Urinary bladder (tissue), 4 donors: ENCODE measurements at places on chromosomes 12 and 14. TPM values are rescaled to one million over a fixed set of nuclear protein-coding genes. Genes with fewer than 3 reads are reported as not detected.

GRCh38 chr12:90915353-90915752 is 39.6 kb downstream of the CCER1 start:
- no peak for DNase-seq

DNA sequence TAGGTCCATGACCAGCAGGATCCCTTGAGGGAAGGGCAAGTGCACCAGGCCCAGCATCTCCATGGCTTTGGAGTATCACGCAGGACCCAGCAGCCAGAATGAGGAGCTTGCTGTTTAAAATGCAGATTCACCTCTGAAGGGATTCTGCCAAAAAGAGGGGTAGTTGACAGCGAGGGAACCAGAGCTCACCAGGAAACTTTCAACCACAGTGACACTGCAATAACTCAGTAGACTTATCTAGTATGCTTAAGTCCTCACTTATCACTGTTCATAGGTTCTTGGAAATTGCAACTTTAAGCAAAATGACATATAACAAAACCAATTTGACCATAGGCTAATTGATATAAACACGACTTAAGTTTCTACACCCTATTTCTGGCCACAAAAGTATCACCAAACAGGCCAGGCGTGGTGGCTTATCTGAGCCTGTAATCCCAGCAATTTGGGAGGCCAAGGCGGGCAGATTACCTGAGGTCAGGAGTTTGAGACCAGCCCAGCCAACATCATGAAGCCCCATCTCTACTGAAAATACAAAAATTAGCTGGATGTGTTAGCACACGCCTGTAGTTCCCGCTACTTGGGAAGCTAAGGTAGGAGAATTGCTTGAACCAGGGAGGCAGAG is 21.4 kb upstream of the CKAP4 start:
- no peak for DNase-seq

DNA sequence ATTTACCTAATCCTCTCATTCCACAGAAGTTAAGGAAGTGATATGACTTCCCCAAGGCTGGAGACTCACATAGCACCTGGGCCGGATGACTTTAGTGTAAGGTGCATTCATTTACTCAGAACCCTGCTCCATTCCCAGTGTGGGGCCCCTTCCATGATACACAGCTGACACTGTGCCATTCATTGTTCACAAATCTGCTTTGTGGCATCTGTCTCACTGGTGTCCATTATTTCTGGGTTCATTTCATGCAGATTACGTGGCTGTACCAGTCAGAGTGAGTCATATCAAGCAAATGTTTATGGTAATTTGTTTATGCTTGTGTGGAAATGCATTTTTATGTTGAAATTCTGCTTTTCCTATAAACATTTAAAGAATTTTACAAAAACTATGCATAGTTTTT is 5.2 kb downstream of the ANO4 start:
- no peak for DNase-seq

- no peak for DNase-seq
Measured at GRCh38 chr14:64119980-64120379, 174.2 kb downstream of the ESR2 start.

The TRIM9 gene
- 1.1 TPM for total RNA-seq

The B4GALNT1 gene
- total RNA-seq = 3.6 TPM

The PZP gene
- 1.7 TPM for total RNA-seq

The CD4 gene
- 11.5 TPM for total RNA-seq

The GLIPR1L1 gene
- not detected for total RNA-seq
